Stimulated activated CD8-positive, alpha-beta memory T cell treated with anti-CD3 and anti-CD28 coated beads, Interleukin-7, amount 100 ng/mL, for 1 hour (primary cell): ENCODE measurements at places on chromosomes 16 and 17.

DNA sequence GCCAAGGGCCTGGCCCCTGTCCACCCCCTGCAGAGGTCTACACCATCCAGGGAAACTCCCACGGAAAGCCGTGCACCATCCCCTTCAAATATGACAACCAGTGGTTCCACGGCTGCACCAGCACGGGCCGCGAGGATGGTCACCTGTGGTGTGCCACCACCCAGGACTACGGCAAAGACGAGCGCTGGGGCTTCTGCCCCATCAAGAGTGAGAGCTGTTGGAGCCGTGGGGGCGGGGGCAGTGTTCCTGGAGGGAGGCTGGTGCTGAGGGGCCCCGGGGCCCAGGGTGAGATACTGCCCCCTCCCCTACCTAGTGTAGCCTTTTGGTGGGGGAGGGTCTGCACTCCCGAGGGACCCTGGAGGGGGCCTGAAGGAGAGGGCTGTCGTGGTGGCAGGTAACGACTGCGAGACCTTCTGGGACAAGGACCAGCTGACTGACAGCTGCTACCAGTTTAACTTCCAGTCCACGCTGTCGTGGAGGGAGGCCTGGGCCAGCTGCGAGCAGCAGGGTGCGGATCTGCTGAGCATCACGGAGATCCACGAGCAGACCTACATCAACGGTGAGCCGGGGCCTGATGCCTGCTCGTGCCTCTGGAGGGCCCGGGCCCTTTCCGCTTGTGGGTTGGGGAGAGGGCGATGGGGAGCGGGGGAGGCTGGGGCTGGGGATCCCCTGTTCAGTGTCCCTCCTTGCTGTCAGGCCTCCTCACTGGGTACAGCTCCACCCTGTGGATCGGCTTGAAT lies 38.8 kb downstream of the MRC2 start:
- DNase-seq: no peak

DNA sequence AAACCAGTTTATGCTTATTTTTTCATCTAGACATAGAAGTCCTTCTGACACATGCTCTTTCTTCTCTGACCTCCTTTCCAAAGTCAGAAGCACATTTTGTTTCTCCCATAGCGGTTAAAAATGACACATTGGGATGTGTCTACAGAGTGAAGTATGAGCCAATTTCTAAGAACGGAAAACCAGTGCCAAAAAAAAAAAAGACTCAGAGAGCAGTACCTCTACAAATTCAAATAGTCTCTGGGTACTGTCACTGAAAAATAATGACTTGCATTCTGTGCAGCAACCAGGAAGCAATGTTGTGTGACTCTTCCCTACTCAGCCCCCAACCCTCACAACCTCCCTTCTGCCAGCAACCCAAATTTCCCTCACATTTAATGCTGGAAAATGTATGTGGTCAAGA lies 145.5 kb upstream of the PMFBP1 start:
- DNase-seq: no peak

DNA sequence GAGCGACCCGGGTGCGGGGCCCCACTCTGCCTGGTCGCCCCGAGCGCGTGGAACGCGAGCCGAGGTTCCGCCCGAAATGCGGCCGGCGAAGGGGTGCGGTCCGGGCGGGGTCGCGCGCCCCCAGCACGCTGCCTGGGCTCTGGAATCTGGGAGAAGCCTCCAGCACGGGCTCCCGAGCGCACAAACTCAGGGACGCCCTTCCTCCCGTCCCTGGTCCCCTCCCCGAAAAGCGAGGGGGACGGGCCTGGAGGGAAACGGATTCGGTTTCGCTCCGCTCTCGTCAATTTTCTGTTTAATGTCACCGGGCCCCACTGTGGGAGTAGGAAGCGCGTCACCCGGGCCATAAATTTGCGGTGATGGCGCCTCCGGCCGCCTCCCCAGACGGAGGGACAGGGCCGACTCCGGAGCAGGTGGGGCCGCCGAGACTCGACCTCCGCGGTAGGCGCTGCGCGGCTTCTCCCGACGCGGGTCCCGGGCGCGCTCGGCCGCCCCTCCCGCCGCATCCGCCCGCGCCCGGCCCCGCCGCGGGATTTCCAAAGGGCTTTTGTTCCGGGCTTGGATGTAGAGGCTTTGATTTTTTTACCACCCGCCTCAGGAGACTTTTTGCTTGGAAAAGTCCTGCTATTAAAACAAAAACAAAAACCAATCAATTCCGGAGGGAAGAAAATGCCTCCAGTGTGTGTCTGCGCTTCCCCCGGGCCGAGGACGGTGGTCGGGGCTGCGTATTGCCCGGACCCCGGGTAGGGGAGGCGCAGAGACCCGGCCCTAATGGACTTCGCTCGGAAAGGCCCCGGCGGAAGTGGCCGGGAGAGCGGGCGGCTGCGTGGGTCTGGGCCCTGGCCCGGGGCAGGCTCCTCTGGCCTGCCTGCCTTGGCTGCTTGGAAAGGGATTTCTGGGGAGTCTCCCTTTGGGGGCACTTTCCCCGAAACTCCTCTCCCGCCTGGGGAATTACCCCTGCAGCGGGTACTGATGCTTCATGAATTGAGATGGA lies 7.9 kb upstream of the BAHCC1 start:
- DNase-seq: no peak

- no peak for DNase-seq
Measured at GRCh38 chr16:68781784-68782183, 44.7 kb downstream of the CDH1 start.
